ENCODE measurements at places on chromosomes 7 and 10.

- no peak for DNase-seq
Measured at GRCh38 chr7:36840904-36841303, 116.6 kb upstream of the AOAH start.

GRCh38 chr7:30321882-30322192 is 37.4 kb downstream of the ZNRF2 start:
- DNase-seq: no peak

DNA sequence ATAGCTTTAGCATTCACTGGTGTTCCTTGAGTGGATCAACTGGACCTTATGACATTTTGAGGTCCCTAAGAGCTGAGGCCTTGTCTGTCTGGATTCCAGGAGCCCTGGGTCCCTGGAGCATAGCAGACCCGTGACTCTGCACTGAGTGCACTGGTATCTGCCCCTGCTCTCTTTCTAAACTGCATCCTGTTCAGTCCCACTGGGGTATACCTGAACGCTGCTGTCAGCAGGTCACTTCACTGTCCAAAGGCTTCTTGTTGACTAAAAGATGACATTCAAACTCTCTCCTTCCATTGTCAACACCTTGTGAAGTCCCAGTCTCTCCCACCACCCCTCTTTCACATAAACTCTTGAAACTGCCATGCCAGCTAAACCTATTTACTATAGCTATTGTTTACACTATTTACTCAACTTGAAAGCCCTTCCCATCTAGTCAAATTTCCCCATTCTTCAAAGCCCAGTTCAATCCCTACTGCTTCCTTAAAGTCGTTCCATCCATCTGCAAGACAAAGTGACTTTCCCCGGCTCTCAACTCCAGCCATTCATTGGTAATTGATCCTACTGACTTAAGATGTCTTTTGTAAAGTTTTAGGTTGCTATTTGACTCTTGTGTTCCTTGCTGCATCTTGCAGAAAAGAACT is 523.3 kb downstream of the KCNMA1 start:
- no peak for DNase-seq

DNA sequence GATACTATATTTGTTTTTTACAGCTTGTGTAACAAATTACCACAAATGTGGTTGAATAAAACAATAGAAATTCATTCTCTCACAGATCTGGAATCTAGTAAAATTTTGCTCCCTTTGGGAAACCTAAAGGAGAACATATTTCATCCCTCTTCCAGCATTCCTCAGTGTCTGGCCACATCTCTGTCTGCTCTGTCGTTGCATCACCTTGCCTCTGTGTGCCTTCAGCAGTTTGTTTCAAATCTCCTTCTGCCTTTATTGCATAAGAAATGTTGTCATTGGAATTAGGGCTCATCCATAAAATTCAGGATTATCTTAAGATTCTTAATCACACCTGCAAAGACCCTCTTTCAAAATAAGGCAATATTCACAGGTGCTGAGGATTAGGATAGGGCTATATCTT is 14.5 kb downstream of the OR2A14 start:
- no peak for DNase-seq

- no peak for DNase-seq
Measured at GRCh38 chr10:92552310-92552709, 21.6 kb downstream of the IDE start.

DNA sequence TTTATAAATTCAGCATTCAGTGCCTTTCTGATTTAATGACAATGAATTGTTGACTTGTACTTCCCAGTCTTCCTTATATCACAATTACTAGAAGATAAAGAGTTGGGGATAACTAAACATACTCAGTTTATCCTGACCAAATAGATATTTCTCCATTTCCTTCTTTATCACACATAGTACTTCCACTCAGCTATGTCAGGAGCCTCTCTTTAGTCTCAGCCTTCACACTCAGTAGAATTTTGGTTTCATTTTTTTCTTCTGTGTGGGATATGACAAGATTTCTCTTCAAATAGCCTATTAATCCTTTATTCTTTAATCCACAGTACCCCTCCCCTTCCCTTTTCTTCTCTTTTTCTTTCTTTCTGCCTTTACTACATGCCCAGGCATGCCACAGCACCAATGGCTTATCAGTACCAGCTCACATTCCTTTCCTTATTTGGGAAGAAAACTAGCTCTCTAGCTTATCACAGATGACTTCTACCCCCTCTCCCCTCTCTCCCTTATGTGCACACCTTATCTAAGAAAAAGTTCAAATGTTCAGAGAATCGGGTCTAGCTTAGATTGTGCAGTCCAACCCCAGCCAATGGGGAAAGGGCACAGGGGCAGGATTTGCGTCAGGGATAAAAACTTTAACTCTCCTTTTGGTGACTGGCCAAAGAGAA is 109.0 kb downstream of the PHF14 start:
- DNase-seq: no peak

- no peak for DNase-seq
Measured at GRCh38 chr7:66542049-66542448, 86.6 kb upstream of the KCTD7 start.

DNA sequence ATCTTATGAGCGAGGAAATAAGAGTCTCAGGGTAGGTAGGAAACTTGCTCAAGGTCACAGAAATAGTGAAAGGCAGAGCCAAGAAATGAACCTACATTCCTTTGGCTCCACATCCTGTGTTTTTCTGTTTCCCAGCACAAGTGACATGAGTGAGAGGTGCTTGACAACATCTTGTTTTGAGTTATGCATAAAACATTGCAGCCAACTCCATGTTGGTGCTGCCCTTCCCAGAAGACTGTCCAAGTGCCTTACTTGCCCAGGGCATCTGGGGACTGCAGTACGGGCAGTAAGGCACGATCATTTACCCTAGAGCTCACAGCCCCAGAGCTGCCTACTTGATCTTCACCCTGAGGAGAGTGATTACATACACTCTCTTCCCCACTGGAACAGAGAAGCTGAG is 148.8 kb downstream of the NOC3L start:
- DNase-seq: no peak

DNA sequence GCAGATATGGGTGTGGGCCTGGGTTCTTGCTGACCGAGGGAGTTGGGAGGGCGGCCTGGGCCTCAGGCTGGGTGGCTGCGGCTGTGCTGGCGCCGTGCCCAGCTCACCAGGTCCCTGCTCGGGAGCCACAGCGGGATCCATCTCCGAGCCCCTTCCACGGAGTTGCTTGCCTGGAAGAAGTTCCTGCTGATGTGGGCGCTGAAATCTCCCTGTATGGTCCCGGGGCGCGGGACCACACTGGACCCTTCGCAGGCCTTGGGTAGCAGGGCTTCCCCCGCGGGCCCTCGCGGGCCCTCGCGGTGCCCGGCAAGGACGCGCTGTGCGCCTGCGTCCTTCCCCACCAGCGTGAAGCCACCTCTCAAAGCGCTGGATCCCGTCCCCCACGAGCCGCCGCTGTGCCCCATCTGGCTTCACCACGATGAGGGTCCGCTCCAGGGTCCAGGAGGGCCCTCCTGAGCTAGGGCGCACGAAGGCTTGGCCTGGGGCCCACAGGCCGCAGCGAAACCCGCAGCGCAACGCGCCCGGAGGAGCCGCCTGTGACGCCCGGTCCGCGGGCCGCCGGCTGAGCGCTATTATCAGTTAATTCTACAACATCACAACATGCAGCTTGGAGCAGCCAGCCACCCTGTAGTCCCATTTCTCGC is 31.5 kb downstream of the RAB19 start:
- no peak for DNase-seq
